ENCODE measurements at places on chromosomes 4 and X.

- DNase-seq = no peak
Observed at GRCh38 chr4:142846729-142847596, 862 bp upstream of the INPP4B start.

DNA sequence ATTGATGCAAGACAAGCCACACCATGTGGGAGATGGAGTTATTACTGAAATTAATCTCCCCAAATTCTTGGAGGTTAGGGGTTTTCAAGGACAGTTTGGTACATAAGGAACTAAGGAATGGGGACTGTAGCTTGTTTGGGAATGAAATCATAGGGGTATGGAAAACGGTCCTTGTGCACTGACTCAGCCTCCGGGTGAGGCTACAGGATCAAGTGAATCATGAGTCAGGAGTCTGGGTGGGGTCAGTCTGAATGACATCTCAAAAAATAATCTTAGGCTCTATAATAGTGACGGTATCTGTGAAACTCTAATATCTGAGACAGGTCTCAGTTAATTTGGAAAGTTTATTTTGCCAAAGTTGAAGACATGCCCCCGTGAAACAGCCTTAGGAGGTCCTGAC is 128.5 kb upstream of the CYSLTR1 start:
- no peak for DNase-seq

DNA sequence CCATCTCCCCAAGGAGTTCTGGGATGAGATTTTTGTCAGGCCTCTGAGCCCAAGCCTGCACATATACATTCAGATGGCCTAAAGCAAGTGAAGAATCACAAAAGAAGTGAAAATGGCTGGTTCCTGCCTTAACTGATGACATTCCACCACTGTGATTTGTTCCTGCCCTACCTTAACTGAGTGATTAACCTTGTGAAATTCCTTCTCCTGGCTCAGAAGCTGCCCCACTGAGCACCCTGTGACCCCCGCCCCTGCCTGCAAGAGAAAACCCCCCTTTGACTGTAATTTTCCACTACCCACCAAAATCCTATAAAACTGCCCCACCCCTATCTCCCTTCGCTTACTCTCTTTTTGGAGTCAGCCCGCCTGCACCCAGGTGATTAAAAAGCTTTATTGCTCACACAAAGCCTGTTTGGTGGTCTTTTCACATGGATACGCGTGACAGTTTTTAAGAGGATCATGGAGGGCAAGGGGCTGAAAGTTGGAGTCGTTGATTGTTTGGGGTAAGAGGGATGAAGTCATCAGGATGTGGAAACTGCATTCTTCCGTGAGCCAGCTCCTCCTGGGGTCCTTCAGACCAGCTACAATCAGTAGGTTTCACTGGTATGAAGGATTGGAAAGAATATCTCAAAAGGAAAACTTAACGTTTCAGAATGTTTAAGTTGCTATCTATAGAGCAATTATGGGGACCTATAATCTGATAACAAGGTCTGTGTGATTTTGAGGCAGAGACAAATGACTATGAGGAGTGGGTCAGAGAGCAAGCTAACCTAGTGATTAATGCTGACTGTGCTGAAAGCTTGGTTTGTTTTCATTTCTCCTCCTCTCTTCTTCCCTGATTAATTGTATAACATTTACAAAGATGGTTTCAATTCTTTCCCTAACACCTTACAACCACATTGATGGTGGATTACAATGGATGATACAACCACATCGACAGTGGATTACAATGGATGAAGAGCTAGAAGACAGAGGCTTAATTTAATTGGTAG is 28.6 kb upstream of the MAGEA11 start:
- DNase-seq = no peak

GRCh38 chr4:106369456-106370060 is 980 bp upstream of the GIMD1 start:
- no peak for DNase-seq

GRCh38 chrX:123432361-123433150 is 248.5 kb downstream of the GRIA3 start:
- no peak for DNase-seq

GRCh38 chr4:123443401-123444289 is 47.0 kb downstream of the SPRY1 start:
- no peak for DNase-seq

DNA sequence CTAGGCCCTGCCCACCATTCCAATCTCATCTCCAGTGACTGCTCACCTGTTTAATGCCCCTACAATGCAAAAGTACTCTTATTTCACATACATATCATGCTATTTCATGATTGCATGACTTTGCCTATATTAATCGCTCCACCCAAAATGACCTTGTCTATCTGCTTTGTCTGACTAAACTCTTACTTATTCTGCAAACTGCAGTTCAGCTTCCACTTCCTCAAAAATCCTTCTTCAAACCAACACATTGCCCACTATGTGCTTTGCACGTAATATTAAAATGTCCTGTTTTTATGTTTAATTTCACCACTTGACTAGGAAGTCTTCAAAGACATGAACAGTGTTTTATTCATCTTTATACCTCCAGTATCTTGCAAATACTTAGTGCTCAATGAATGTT is 229.6 kb downstream of the OPHN1 start:
- no peak for DNase-seq

- no peak for DNase-seq
Observed at GRCh38 chrX:19630776-19631707, 115.7 kb upstream of the MAP3K15 start.

DNA sequence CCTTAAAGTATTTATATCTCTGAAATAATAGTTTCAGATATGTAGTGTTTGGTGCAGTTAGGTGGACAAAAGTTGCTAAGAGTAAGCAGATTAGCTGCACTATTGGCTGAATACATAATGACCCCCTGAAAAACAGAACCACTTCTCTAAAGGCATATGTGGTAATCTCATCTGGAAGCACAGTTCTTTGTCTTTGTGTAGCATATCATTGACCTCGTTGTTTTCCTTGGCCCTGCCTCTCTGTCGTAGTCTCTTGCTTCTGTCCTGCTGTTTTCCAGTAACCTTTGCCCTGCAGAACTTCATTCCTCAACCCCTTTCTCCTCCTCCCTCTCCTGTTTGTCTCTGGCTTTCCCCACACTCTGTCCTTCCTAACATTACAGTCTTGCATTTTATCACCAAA is 41.4 kb downstream of the JADE3 start:
- no peak for DNase-seq

GRCh38 chr4:39043861-39044363 is 11.7 kb upstream of the TMEM156 start:
- no peak for DNase-seq

- DNase-seq = no peak
Observed at GRCh38 chr4:87118826-87119225, 101.6 kb downstream of the KLHL8 start.

DNA sequence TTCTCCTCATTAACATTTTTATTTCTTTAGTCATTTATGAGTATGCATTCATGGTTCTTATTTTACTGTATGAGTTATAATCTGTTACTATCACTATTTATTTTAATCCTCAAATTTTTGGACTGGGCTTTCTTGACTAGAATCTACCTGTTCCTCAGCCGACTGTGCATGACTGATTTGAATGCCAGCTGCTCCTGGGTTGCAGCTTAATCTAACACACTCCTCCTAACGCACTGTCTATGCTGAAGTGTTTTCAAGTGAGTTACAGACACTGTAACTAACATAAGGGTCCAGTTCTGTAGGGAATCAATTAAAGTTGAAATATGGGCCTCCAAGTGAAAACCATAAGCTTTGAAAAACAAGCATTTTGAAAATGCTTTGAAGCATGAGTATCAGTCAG is 137.4 kb upstream of the ARSJ start:
- DNase-seq = no peak

DNA sequence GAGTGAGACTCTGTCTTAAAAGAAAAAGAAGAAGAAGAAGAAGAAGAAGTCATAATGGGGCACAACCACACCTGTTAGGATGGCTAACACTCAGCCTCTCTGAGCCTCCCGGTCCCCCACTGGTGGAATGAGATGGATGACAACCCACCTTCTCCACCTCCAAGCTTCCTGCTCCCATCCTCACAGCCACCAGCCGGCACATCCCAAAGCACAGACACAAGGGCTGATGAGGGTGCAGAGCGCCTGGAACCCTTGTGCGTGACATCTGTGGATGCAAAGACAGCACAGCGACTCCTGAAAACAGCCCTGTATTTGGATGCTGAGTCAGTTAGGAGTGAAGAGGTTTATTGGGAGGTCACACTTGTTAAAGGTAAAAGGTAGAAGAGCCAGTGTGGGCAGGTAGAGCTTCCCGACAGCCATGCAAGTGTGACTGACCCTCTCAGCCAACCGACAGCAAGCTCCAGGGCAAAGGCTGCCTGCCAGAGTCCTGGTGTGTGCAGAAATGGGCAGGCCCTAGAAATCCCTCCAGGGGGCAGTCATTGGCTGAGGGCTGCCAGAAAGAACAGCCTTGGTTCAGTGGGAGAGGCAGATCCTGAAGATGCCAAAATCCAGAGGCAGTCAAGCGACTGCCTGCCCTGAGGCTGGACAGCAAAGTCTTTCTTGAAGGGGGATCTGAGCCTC is 26.6 kb upstream of the MAN2B2 start:
- DNase-seq = no peak

GRCh38 chr4:53748328-53748772 is 157.1 kb upstream of the LNX1 start:
- no peak for DNase-seq

GRCh38 chrX:17669458-17669857 is 67.8 kb upstream of the SCML1 start:
- DNase-seq = no peak

DNA sequence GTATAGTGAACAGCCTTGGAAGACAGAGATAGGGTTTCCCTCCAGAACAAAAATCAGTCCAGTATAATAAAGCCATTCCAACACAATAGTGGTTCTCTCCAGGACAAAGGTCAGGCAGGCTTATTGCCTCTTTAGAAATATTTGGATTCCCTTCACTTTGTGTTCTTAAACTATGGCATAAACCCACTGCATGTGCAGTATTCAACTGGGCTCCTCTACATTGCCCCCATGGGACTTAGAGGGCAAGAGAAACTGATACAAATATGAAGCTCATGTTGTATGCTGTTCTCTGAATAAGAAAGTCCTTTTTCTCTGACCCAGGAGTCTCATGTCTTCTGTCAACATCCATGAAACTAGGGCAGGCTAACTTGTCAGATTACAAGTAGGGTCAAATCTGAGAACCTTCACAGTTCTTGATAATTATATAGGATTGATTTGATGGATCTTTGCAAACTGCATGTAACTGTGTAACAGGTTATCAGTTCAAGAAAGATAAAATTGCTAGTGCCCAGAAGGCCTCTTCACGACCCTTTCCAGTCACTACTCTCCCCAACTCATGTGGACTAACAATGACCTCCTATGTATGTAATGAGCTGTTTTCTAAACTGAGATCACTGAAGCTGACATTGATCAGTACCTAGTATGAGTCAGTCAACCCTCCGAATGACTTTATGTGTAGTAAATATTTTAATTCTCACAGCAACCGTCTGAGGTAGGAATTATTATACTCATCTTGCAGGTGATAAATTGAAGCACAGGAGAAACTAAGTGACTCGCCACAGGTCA is 31.9 kb upstream of the FAM9C start:
- DNase-seq = no peak

GRCh38 chrX:10597871-10598270 is 22.5 kb downstream of the MID1 start:
- peak; percentile 3 for DNase-seq

- DNase-seq = no peak
Observed at GRCh38 chr4:26367811-26368210, 47.0 kb downstream of the RBPJ start.

All from SHP77 (cell line).